ENCODE measurements at places on chromosomes 5 and 9.

- DNase-seq = no peak
Measured at GRCh38 chr9:2032234-2032633, 17.1 kb downstream of the SMARCA2 start.

- DNase-seq = no peak
Measured at GRCh38 chr9:34069831-34070230, 21.1 kb upstream of the UBAP2 start.

DNA sequence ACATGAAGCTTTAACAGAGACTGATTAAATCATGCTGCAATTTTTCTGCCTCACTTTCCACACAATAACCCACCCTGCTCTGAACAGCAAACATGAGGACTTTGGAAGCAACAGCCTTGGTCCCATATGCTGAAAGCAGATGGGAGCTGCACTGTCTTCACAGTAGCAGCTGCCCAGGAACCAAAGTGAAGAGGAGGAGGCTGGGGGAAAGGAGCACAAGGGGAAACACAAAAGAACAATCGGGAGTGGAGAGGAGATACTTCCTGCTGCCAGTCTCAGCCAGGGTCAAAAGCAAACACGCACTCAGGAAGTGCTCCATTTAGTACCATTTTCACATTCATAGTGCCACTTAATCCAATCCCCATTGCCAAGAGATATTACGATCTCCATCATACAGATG is 183.3 kb upstream of the PUM3 start:
- DNase-seq = no peak

GRCh38 chr9:91725651-91726050 is 224.4 kb downstream of the ROR2 start:
- DNase-seq = no peak

DNA sequence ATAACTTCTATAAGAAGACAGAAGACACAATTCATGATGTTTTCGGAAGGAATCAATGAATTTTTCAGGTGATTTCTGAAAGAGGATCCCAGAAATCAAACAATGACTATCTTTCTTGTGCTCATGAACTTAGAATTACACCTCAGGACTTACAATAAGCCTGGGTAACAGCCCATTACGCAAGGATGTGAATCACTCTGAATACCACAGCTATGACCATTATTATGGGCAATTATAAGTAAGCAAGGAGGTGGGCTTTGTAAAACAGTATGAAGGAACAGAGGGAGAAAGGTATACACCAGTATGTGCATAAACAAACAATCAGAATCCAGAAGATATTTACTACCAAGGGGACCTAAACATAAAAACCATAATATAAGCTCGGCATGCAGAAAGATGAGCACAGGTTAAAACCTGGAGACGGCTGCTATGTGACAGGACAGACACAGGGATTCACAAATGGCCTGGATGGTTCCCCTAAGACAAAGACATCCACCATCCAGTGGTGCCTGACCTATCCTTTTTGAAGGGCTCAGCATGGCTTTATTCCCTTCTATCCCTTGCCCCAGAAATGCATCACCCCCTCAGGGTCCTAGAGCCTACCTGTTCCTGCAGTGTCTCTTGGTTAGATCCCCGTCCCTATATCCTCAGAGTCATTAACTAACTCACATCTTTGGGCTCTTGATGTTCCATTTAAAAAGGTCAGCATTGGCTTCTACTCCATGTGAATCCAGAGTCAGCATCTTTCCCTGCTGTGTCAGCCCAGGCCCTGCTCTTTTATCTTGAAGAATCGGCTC is 21.8 kb upstream of the PPP2CA start:
- no peak for DNase-seq

GRCh38 chr5:118440496-118440895 is 547.9 kb downstream of the DTWD2 start:
- no peak for DNase-seq

DNA sequence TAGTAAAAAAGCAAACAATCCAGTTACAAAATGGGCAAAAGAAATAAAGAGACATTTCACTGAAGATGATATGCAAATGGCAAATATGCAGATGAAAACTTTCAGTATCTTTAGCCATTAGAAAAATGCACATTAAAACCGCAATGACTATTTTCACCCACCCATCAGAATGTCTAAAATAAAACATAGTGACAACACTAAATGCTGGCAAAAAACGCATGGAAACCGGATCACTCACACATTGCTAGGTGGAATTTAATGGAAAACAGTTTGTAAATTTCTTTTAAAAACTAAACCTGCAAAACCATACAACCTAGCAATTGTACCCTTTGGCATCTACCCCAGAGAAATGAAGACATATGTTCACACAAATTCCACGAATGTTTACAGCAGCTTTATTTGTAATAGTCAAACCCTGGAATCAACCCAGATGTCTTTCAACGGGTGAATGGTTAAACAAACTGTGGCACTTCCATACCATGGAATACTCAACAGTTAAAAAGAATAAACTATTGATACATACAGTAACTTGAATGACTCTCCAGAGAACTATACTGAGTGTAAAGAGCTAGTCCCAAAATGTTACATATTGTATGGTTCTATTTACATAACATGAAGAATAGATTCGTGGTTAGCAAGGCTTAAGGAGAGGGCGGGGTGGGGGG is 17.2 kb upstream of the PAM start:
- no peak for DNase-seq

DNA sequence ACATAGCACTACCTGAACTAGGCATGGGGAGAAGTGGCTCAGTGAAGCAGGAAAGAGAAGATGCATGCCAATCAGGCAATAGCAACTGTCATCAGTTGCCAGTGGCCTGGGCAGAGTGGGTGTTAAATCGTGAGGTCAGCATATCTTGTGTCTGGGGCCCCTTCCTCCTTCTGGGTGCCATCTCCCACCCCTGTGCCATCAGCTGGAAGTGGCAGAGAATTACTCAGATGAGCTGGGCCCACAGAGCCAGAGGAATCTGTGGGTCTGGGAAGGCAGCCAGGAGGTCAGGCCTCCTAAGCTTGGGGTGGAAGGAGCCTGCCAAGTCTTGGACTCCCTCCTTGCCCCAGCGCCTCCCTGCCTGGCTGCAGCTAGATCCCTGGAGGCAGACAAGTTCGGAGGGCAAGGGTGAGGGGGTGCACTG is 66.5 kb downstream of the GALNT12 start:
- DNase-seq = no peak

DNA sequence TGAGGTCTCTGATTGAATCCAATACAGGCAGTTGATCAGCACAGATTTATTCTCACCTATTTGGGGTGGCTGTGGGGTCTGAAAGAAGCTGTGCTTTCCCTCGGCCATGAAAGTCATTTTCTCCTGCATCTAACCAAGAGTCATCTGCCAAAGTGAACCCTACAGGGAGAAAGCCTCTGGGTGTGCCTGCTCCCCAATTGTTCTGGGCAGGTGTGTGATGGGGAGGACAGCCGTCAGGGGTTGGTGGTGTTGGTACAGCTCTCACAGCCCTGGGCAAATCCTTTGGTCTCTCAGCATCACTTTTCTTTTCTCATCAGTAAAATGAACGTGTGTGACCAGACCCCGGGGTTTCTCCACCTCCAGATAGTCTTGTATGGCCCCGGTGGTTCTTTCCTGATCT is 2.5 kb downstream of the PHF2 start:
- no peak for DNase-seq

- DNase-seq = no peak
Measured at GRCh38 chr9:113950195-113951031, 74.3 kb downstream of the ZNF618 start.

GRCh38 chr5:100424787-100425186 is 110.4 kb upstream of the FAM174A start:
- DNase-seq = no peak

DNA sequence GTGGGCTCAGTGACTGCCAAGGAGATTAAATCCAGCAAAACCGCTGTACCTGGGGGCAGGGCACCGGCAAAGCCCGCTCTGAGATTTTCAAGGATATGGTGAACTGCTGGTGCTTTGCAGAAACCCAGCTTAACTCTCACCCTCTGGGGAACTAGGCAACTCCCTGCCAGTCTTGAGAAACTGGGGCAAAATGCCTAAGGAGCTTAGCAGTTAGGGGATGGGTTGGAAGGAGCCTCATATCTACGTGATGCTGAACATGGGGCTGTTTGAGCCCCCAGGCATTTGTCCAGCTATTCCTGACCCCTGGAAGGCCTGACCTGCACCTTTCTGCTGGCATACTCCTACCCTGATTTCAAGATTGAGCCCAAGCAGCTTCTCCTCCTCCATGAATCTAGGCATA is 108.6 kb upstream of the TBC1D2 start:
- no peak for DNase-seq

- no peak for DNase-seq
Measured at GRCh38 chr9:4839470-4839912, 46.7 kb downstream of the RCL1 start.

- DNase-seq = no peak
Measured at GRCh38 chr5:66596636-66597182, 516 bp downstream of the MAST4 start.

DNA sequence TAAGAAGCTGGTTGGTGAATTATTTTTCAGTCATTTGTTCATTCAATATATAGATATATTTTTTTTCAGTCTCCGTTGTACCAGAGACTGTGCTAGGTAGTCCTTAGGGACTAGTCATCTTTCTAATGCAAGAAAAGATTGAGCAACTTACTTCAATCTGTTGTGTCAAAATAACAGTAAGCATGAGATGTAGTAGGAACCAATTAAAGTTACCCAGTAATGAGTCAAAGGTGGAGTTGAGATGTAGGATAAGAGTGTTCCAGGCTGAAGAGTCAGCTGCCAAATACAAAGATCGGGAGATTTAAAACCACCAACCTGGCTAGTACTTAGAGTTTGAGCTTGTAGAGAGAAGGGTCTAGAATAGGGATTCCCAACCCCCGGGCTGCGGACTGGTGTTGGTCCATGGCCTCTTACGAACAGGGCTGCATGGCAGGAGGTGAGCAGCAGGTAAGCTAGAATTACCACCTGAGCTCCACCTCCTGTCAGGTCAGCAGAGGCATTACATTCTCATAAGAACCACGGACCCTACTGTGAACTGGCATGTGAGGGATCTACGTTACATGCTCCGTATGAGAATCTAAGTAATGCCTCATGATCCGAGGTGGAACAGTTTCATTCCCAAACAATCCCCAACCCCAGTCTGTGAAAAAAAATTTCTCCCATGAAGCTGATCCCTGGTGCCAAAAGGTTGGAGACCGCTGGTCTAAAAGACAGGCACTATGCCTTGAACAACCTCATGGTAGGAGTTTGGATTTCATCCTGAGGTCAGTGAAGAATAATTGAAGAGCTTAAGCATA is 1241.5 kb upstream of the WWC1 start:
- no peak for DNase-seq

- DNase-seq = no peak
Measured at GRCh38 chr5:63145167-63145566, 566.5 kb downstream of the LRRC70 start.

DNA sequence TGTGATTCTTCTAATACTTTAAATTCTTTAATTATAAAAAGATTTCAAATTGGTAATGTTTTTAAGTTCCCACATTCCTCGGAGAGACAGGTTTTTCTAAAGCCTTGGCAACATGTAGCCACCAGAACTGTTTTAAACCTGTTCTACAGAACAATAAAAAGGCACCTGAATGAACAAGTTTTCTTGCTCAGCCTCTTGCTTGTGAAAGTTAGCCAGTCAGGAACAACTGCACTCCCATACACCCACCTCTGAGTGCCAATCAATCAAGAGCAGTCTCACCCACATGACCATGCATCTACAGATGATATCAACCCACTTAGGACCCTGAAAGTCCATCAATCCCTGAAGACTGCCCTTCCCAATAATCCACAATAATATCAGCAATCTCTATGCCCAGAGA is 62.3 kb downstream of the AP3B1 start:
- no peak for DNase-seq

DNA sequence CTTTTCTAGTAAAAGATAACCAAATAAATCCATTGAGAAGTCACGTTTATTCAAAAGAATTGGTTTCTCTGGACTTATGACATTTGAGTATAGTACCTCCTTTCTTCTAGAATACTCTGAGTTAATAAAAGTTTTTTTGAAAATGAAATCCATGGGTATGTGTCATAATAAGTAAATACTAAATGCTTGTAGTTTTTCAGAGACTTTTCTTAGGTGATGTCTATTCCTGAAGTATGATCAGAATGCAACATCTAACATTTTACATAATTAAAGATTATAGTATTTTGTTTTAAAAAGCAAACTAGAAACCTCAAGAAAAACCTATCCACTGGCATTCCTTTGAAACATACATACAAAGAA is 63.2 kb downstream of the NFIB start:
- no peak for DNase-seq

DNA sequence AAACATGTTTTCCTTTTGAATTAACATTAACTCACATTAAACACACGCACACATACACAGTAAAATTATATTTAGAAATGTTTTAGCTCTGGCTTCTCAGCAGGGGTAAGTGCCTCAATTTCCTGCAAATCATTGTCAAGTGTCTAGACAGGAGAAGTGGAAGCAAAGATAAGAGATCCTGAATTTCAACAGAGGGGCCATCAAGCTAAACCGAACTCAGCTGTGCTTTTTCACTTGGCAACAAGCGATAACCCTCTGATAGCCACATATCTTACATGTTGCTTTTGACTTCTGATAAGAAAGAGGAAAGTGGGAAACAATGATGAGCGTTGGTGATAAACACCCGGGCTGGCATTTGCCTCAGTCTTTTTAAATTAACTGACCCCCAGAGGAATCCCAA is 79.7 kb upstream of the SPDL1 start:
- DNase-seq = no peak

- DNase-seq = no peak
Measured at GRCh38 chr5:58582019-58582802, 664 bp upstream of the RAB3C start.

- DNase-seq = no peak
Measured at GRCh38 chr5:179862891-179863290, 4.3 kb upstream of the MRNIP start.

DNA sequence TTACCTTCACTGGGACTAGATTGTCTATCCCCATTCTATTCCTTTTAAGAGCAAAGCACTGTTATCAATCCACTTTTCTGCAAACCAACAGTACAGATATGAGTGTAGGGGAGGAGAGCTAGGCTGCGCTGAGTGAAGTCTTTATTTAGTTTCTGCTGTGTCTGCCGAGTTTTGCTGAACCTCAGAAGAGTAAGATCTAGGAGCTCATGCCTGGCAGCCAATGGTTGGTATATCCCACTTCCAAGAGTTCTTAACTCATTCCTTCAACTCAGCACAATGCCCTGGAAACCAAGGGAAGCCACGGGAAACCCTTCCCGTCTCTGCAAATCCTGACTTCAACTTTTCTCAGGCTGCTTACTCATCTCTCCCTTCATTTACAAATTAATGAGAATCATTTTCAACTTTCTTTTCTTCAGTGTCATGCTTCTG is 58.0 kb upstream of the JAK2 start:
- no peak for DNase-seq
